ENCODE measurements at places on chromosomes 2 and 18.

GRCh38 chr2:196170606-196171247, 651 bp downstream of the STK17B start:
- no peak for DNase-seq

DNA sequence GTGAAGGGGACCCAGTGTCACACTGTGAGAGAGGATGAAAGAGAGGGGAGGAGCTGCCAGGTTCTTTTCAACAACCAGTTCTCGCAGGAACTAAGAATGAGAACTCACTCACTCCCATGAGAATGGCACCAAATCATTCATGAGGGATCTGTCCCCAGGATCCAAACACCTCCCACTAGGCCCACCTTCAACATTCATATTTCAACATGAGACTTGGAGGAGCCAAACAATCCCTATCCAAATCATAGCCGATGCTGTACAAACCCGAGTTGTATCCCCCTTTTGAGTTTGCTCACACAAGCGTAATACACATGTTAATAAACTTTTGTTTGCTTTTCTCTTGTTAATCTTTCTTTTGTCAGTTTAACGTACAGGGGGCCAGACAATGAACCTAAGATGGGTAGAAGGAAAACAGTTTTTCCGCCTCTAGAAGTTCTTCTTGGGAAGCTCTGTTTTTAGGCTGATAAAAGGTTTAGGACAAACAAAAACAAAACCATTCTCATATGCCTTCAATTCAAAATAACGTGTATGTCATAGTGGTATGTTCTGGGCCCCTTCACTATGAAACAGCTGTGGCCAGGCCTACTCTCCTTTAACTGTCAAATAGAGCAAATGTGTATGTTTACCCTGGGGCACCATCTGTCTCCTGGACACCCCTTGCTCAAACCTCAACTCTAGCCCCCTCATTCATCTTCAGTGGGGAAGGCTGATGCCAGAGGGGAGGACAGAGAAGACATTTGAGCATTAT, 9.1 kb upstream of the TMEM37 start:
- DNase-seq: no peak

DNA sequence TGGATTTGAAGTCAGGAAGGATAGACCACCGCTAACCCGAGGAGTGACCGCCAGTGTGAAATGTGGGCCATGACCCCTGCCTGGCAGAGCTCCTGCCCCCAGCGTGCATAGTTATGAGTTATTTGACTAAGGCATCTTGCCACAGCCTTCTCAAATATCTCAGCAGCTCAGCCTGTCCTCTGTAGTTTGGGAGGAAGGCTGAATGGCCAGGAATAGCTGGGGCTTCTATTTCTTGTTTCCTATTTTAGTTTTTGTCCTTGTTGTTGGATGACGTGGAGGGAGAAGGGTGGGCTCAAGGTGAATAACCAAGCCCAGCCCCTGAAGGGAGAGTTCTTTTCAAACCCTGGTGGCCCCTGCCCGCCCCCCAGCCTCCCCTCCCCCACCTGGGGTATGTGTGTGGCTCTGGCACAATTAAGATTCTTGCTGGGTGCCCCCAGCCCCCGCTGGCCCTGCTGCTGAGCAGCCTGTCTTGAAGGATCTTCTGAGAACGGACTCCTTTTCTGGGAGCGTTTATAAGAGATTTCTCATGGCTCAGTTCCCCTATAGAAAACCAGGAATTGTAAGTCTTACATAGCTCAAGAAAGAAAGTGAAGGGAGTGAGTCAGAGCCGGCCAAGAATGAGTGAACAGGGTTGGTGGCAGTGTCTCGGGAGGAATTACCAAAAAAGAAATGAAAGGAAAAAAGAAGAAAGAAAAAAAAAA, 157.4 kb downstream of the GLI2 start:
- no peak for DNase-seq

- DNase-seq: no peak
Observed at GRCh38 chr18:76412818-76413565, 82.0 kb downstream of the ZNF516 start.

GRCh38 chr2:176140513-176141317, 10.6 kb upstream of the HOXD4 start:
- DNase-seq: peak; percentile 16

- DNase-seq: no peak
Observed at GRCh38 chr2:12490641-12491040, 226.1 kb upstream of the TRIB2 start.

GRCh38 chr2:111157798-111158197, 37.1 kb downstream of the BCL2L11 start:
- DNase-seq: no peak

- no peak for DNase-seq
Observed at GRCh38 chr2:183079139-183079775, 710 bp downstream of the DUSP19 start.

- no peak for DNase-seq
Observed at GRCh38 chr2:188721784-188722183, 252.4 kb upstream of the COL3A1 start.

GRCh38 chr2:187542123-187542522, 12.1 kb downstream of the TFPI start:
- no peak for DNase-seq

DNA sequence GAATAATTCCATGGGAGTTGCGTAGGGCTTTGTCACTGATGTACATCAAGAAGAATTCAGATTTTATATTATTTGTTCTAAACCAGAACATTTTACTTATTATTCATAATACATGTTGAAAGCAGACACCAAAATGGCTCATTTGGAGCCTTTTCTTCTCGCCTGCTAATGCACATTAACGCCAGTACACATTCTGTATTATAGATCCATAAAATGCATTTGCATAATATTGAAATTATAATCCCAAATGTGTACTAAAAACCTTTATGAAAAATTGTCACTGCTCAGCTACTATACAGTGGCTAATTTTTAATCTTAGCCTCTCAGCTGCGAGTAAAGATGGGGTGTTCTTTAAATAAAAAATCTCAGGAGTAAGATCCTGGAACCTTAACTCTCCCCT, 452.2 kb upstream of the HNRNPA3 start:
- DNase-seq: no peak

- peak; percentile 65 for DNase-seq
Observed at GRCh38 chr18:79378536-79379250, 17.0 kb upstream of the NFATC1 start.
